ENCODE measurements at places on chromosomes 7 and 10. TPM values are rescaled to one million over a fixed set of nuclear protein-coding genes. Genes with fewer than 3 reads are reported as not detected.

The IGFBP3 gene
- total RNA-seq, result 181 TPM

The SHH gene
- total RNA-seq, result 2.2 TPM

The MCM10 gene
- total RNA-seq, result 23.2 TPM

The PDE1C gene
- total RNA-seq, result 3.3 TPM

The MACROH2A2 gene
- total RNA-seq, result 27.7 TPM

The SGCE gene
- total RNA-seq, result 56.0 TPM

The LIPM gene
- total RNA-seq, result not detected

The SPDYE11 gene
- total RNA-seq, result not detected

The OR9A4 gene
- not detected for total RNA-seq

The PRRT4 gene
- 0.36 TPM for total RNA-seq

The SDK1 gene
- 0.72 TPM for total RNA-seq

The CFAP69 gene
- total RNA-seq, result 2.2 TPM

The ING3 gene
- 5.4 TPM for total RNA-seq

The NAMPT gene
- total RNA-seq, result 111 TPM

The POMZP3 gene
- total RNA-seq, result 25.4 TPM

The HMX2 gene
- total RNA-seq, result not detected

The TACC2 gene
- 86.3 TPM for total RNA-seq

The SFR1 gene
- total RNA-seq, result 16.1 TPM

The RELN gene
- not detected for total RNA-seq

The HOXA7 gene
- 4.7 TPM for total RNA-seq

The NYAP1 gene
- total RNA-seq, result 4.2 TPM

Data from A549 treated with ZK216348 at 1 μM for 4 hours (cell line).